ENCODE measurements at places on chromosomes 2 and 18. TPM values are rescaled to one million over a fixed set of nuclear protein-coding genes. Genes with fewer than 3 reads are reported as not detected.
A peak's percentile ranks its signal among the peaks of the same experiment; 100 is the strongest.

CHRNG gene
- not detected for total RNA-seq

SCN2A gene
- total RNA-seq = not detected

- DNase-seq = no peak
Observed at GRCh38 chr2:144252694-144253093, 267.2 kb downstream of the ZEB2 start.

- peak; percentile 61 for DNase-seq
Observed at GRCh38 chr2:134258684-134259388, 5.0 kb downstream of the MGAT5 start.

- DNase-seq = no peak
Observed at GRCh38 chr2:181471783-181472182, 14.6 kb downstream of the ITGA4 start.

- no peak for DNase-seq
Observed at GRCh38 chr18:48345596-48345995, 63.6 kb downstream of the ZBTB7C start.

DNA sequence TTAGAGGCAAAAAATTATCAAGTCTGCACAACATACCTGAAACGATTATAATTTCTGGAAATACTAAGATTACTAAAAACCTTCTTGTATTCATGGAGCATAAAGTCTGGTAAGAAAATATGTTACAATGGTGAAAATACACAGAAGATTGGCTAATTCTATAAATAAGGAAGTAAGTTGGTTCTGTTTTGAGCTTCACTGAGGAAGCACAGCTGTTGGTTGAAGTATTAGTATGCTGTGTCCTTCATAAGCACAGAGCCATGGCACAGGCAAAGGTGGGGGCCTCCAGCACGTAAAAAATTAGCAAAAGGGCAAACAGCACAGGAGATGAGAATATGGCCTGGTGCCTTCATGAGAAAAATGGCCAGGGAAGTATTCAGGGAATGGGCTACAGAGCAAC, 40.4 kb upstream of the ANKRD62 start:
- DNase-seq = no peak

- peak; percentile 41 for DNase-seq
Observed at GRCh38 chr2:227939271-227940027, 68.0 kb downstream of the DAW1 start.

DNA sequence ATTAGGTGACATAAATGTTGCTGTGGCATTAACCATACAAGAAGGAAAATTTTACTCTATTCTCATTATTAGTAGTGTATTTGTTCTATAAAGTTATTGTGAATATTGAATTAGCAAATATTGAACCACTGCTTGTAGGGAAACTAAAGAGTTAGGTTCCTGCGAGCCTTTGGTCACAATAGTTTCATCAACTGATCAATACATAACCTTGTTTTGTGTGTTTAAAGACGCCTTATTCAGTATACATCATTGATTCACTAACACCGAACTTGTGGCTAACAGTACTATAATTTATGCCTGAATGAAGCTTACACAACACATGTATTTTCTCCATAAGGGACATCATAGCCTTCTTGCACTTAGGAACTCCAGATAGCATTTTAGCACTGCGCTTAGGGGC, 36.9 kb downstream of the VPS54 start:
- no peak for DNase-seq

GRCh38 chr2:141946016-141946415, 184.8 kb downstream of the LRP1B start:
- DNase-seq = no peak

DNA sequence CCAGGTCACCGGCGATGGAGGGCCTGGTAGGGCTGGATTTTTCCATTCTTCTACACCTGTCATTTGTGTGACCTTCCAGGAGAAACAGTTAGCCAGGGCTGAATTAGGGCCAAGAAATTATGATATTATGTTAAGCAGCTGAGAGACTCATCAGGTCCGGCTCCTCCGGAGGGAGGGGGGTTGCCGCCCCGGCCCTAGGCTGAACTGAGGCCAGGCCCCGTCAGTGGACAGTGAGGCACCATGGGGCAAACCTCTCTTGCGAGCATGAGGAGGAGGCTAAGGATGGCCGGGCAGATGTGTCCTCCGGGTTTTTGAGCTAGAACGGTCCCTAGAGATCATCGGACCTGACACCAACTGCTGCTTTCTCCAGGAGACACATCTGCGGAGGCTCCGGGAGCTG, 150.1 kb downstream of the SOX11 start:
- DNase-seq = no peak

SPEG gene
- total RNA-seq = 7.4 TPM

DNA sequence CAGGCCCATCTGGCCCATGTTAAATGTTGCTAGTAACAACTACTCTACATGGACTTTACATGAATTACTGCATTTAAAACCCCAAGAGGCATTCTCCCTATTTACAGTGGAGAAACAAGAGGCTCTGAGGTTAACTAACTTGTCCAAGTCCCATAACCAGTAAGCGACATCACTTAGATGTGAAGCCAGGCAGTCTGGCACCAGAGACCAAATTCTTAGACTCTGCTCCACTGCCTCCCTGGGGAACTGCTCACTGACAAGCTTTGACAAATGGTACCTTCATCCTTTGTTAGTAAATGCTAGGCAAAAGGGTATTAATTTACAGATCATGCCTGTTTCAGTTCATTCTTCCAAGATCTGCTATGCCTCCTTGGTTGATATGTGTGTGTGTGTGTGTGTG, 124.8 kb downstream of the AFF3 start:
- no peak for DNase-seq

- DNase-seq = no peak
Observed at GRCh38 chr2:147386284-147386683, 458.5 kb upstream of the ACVR2A start.

POTEJ gene
- total RNA-seq = not detected

- no peak for DNase-seq
Observed at GRCh38 chr2:70954886-70955285, 19.2 kb downstream of the ATP6V1B1 start.

GRCh38 chr18:2515908-2516625, 55.2 kb downstream of the METTL4 start:
- peak; percentile 12 for DNase-seq

- DNase-seq = no peak
Observed at GRCh38 chr2:203201426-203201825, 37.4 kb upstream of the CYP20A1 start.

GRCh38 chr2:101998556-101998895, 6.8 kb downstream of the IL1R2 start:
- no peak for DNase-seq

MROH2A gene
- not detected for total RNA-seq

DNA sequence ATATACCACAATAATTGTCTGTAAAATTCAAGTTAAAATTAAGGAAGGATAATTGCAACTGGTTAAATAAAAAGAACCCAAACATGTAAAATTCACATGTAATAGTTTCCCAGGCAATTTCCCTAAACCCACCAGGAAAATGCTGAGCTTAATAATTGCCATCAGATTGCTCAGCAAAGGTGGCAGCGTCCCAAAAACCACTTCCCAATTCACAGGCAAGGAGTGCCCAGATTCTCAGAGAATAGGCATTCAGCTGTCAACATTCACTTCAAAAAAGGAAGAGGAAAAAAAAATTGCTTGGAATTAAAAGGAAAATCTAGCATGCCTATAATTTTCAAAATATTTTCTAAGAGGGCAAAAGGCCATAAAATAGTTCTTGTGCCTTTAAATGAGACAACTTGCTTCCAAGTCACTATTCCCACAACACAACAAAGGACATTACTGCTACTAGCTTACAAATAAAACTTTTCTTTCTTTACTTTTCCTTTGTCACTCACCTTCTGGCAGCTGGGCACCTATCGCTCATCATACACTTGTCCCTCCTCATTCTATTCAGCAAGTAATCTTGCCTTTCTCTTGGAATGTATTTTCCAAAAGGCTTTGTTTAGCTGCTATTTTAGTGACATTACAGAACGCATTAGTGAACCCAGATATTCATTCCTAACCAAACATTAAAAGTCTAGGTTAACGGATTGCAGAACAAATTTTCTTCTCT, 15.2 kb downstream of the SRBD1 start:
- DNase-seq = peak; percentile 52

- DNase-seq = no peak
Observed at GRCh38 chr2:602571-603359, 74.4 kb downstream of the TMEM18 start.

DNA sequence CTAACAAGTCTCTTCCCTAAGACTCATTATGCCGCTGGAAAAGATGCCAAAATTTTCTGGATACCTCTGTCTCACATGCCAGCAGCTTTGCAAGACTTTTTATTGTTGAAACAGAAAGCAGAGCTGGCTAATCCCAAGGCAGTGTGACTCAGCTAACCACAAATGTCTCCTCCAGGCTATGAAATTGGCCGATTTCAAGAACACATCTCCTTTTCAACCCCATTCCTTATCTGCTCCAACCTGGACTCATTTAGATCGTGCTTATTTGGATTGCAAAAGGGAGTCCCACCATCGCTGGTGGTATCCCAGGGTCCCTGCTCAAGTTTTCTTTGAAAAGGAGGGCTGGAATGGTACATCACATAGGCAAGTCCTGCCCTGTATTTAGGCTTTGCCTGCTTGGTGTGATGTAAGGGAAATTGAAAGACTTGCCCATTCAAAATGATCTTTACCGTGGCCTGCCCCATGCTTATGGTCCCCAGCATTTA, 26.3 kb downstream of the DHRS9 start:
- DNase-seq = no peak

GRCh38 chr2:84970210-84970867, 622 bp upstream of the KCMF1 start:
- peak; percentile 70 for DNase-seq

DNA sequence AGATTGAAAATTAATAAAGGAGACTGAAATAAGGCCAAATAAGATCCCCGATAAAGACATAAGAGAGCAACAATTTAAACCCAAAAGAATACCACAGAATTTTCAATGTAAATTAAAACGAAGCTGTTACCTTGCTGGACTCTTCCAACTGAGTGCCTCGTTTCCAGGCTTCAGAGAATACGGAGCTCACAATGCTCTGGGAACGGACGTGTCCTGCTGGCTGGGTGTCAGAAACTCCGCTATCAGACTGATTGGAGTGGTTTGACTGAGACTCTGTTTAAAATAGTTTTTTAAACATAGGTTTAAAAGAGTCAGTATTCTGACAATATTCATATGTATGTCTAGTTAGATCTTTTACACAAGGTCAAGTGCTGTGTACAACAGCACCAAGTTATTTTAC, 90.4 kb downstream of the RAPH1 start:
- no peak for DNase-seq

GRCh38 chr2:985317-985898, 34.8 kb downstream of the SNTG2 start:
- no peak for DNase-seq

- DNase-seq = peak; percentile 25
Observed at GRCh38 chr2:238420878-238421694, 5.6 kb upstream of the ASB1 start.

DNA sequence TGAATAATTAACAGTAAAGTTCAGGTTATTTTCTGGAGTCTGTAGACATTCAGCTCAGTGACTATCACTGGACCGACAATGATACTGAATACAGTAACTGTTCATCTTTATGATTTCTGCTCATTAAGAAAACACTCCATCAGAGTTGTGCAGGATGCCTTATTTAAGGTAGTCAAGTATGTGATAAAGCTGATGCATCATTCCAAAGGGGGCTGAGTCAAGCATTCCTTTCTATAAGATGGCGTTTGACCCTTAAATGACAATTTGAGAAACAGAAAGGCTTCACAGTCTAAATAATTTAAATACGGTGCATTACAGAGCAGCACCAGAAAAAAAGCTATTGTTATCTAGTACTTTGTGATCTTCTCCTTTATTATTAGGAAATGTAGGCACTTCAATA, 131.1 kb downstream of the CDH2 start:
- DNase-seq = no peak

DNA sequence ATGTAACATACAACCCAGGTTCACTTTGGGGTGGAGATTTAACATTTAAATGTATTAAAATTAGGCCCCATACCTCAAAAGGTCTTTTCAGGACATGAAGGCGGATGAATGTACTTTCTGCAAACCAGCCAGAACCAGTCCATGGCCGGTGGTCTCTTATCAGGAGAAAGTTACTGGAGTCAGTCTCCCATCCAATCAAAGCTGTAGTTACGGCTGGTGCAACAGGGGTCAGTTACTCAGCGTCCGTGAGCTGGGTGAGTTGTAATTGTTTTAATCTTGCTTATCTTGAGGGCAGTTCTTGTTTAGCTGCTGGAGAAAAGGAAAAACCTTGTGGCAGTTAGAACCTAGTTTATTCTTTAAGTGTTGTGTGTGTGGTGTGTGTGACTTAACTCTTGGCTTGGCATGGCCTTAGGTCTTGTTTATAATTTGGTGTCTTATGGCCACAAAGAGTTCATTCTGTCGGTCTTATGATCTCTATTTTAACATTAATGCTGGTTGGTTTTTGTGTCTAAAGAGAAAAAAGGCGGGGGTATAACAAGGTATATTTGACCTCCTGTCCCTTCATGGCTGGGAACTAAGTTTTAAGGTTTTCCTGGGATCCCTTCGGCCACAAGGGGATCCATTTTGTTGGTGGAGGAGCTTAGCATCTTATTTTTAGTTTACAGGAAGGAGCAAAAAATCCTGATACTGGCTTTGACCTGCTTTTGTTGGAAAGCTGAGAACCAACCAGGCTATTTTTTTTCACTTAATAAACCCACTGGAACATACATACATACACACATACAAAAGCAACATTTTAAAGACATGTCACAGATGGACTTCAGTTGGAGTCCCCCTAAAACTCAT, 143.5 kb upstream of the NCK2 start:
- peak; percentile 37 for DNase-seq

DNA sequence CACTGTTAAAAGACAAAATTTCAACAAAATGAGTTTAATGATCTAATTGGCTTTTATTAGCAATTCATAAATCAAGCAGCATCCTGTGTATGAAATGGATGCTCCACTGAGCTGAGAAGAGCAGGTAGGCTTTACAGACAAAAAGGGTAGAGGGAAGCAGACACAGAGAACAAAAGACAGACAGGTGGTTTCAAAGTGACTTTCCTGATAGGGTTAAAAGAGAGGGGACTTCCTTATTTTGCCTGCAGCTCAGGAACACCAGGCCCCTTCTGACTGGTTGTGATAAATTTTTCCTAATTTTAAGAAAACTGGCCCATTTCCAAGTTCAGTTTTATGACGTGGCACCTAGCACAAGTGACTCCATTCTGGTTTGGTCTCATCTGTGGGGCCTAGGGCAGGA, 11.9 kb downstream of the TEX51 start:
- no peak for DNase-seq

- no peak for DNase-seq
Observed at GRCh38 chr2:193549661-193550060, 1354.9 kb upstream of the TMEFF2 start.

DNA sequence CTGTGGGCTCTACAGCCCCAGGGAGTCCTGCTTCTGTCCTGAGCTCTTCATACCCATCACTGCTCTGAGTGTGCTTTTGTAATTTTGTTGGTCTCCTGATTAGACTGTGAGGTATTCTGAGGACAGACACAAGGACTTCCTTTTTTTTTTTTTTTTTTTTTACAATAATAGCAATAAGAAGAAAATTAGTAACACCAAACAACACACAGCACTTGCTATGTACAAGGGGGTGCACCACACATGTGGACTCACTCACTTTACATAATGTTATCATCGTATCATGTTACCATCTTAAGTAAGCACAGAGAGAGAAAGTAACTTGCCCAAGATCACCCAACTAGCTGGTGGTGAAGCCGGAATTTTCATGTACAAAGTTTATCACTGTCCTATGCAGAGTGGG, 34.6 kb downstream of the MBP start:
- no peak for DNase-seq
